MV-4-11 (cell line): ENCODE measurements at places on chromosomes 11 and 22.

DNA sequence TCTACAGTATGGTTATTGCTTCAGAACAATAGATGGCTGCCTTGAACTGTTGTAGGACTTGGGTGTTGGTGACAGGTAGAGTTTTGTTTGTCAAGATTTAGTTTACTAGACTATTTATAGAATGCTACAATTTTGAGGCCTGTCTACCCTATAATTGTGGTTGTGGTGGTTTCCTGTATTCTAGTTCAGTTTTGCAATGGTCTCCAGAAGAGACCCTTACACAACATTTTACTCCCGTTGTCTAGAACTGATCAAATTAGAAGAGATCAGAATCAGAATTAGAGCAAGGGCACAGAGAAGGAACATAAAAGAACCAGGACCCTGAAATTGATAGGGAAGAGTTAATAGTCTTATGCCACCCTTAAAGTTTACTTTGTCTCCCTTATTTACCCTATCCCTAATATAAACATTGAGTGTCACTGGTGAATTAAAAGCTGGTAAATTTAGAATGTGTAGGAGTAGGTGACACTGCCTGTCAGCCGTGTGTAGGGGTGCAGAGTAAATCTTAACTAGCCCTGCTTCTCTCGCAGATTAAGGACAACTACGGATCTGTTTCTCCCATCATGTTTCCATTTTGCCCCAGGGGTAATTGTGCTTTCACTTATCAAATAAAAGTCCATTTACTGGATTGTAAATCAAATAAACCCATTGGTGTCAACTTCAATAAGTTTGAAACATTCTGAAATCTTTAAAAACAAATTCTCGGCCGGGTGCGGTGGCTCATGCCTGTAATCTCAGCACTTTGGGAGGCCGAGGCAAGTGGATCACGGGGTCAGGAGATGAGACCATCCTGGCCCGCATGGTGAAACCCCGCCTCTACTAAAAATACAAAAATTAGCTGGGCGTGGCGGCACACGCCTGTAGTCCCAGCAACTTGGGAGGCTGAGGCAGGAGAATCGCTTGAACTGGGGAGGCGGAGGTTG is 10.9 kb upstream of the PHLDB1 start:
- peak; percentile 60 for DNase-seq

- DNase-seq = no peak
These were observed 565.4 kb downstream of the ETS1 start for GRCh38 chr11:128022007-128022368.

- DNase-seq = no peak
These were observed 661.7 kb downstream of the DLG2 start for GRCh38 chr11:84965484-84965883.

GRCh38 chr11:70073871-70074371 is 4.2 kb upstream of the ANO1 start:
- DNase-seq = no peak

GRCh38 chr11:59574467-59574866 is 41.1 kb downstream of the OSBP start:
- DNase-seq = no peak

DNA sequence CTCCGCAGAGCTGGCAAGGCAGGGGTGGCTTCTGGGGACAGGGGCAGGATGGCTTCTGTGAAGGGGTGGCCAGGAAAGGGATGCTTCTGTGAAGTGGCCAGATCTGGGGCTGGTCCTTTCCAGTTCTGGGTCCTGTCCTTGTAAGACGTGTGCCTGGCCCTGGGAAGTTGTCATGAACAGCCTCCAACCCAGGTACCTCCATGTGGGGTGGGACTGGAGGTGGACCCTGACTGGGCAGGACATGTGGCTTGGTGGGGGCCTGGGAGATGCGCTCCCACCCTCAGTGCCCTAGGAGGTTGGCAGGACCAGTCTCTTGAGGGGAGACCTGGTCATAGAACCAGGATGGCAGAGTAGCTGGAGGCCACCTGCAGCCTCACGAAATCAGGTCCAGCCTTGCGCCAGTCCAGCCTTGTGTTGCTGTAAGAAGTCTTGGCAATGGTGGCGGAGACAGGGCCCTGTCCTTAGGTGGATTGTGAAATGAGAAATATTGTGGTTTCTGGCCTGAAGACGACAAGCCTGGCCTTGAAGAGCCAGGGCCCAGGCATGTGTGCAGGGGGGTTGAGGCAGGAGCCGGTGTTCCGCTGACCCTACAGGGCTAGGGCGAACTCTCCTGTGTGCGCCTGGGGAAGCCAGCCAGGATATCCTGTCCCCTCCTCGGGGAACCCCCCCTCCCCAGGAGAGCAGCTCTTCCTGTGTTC is 2.6 kb downstream of the KCNQ1 start:
- DNase-seq = peak; percentile 71

GRCh38 chr22:44331881-44332714 is 19.3 kb upstream of the SHISAL1 start:
- no peak for DNase-seq

DNA sequence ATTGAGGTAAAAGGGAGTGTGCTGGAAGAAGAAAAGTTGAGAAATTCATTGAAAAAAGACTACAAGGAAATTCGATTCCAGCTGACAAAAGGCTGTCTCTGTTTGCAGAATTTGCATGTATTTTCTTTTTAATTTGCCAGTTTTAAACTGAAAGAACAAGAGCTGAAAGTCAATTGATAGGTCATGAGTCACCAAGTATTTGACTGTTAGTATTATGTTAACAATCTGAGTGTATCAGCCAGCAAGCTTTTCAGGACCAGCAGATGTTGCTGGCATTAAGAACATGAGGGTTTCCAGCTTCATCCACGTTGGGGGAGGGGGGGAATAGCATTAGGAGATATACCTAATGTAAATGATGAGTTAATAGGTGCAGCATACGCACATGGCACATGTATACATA is 726.7 kb downstream of the METTL15 start:
- no peak for DNase-seq

GRCh38 chr11:65207918-65208784 is 26.4 kb downstream of the CAPN1 start:
- no peak for DNase-seq

- no peak for DNase-seq
These were observed 89.8 kb downstream of the DBX1 start for GRCh38 chr11:20070459-20070858.

- DNase-seq = no peak
These were observed 39.1 kb downstream of the TCIRG1 start for GRCh38 chr11:68077617-68078582.

DNA sequence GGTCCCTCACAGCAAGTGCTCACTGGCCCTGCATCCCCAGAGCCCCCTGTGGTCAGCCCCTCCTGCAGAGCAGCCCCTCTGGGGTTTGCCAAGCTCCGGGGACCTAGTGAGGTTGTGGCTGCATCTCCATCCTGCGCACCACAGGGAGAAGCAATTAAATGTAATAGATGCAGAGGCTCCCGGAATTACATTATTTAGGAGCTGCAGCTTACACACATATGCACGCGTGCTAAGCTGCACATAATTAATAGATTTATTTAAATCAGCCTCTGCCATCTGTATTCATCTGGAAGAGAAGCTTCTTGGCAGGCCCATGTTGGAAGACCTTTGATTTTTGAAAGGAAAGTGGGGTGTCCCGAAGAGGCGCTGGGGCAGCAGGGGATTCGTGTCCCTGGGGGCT is 1271.5 kb downstream of the BRD1 start:
- DNase-seq = no peak

- DNase-seq = peak; percentile 15
These were observed 852 bp downstream of the TRAF6 start for GRCh38 chr11:36509201-36509639.

GRCh38 chr11:44351006-44351660 is 41.2 kb upstream of the ALX4 start:
- DNase-seq = peak; percentile 89

DNA sequence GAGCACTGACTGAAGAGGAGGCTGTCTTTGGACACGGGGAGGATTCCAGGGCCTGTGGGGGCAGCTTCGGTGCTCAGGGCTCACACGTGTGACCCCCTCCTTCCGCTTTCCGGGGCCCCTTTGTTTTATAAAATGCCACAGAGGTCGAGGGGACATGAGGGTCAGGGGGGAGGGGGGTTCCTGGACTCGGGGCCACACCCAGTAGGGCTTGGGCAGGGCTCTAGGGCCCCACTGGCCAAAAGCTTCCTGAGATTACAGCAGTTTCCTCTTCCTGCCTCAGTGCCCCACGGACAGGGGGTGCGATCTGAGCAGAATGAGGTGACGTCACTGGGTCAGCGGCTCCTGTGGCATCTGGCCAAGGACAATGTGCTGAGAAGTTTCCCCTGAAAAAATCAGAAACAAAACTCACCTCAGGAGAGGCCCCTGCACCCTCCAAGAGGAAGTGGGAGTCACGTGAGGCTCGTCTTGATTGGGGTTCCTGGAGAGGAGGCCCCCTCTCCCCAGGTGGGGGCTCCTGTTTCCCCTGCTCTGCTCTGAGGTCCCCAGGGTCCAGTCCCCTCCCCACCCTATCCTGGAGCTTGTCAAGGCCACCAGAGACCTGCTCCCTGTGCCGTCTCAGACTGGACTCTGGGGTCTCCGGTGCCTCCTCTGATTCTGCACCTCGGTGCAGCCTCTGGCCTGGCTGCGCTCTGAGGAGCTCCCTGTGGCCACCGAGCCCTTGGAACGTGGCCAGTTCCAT is 6.4 kb upstream of the IFITM3 start:
- DNase-seq = peak; percentile 82

DNA sequence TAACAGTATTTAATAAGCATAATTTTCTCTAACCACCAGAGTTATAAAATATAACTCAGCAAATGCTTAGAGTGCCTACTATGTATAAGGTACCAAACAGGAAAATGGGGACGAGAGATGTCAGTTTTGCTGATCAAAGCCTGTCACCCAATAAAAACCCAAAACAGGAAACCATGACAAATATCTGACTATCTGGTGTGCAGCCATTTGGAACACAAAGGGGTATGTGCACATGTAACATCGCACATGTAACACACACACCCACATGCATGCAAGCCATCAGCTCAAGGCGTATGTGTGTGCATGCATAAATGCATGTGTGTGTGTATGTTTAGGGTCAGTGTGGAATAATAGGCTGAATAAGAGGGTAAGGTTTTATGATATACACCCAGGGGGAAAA is 64.2 kb downstream of the PRR5L start:
- no peak for DNase-seq
